Fibroblast of skin of left biceps (primary cell): ENCODE measurements at places on chromosomes 2 and 18.
A peak's percentile ranks its signal among the peaks of the same experiment; 100 is the strongest.

- DNase-seq, result no peak
Observed at GRCh38 chr2:42879121-42879705, 86.8 kb upstream of the HAAO start.

GRCh38 chr2:26561918-26562810 is 79.0 kb downstream of the CIB4 start:
- no peak for DNase-seq

DNA sequence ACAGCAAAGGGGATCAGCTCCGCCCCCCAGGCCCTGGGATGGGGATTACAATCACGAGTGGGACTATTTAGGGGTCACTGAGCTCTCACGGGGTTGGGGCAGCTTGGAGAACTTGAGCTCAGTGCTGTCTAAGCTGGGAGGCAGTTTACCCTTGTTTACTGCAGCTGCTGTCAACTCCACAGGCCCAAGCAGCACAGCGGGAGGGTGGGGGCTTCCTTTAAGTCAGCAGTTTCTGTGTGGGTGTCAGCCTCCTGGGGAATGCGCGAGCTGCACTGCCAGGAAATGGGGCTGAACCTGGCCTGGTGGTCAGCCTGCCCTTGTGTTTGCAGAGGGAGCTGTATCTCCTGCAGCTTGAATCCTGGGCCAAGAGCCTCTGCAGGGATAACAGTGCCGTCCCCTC is 29.8 kb downstream of the TOGARAM2 start:
- DNase-seq, result no peak

GRCh38 chr2:217332866-217333265 is 473.0 kb upstream of the TNP1 start:
- no peak for DNase-seq

- no peak for DNase-seq
Observed at GRCh38 chr2:146540271-146540932, 1304.4 kb upstream of the ACVR2A start.

- no peak for DNase-seq
Observed at GRCh38 chr2:174914853-174915760, 90.1 kb downstream of the CHN1 start.

- no peak for DNase-seq
Observed at GRCh38 chr18:57427429-57428201, 7.6 kb upstream of the ONECUT2 start.

GRCh38 chr18:43775591-43775990 is 498.3 kb upstream of the SYT4 start:
- no peak for DNase-seq

GRCh38 chr18:76388891-76389423 is 106.1 kb downstream of the ZNF516 start:
- no peak for DNase-seq

DNA sequence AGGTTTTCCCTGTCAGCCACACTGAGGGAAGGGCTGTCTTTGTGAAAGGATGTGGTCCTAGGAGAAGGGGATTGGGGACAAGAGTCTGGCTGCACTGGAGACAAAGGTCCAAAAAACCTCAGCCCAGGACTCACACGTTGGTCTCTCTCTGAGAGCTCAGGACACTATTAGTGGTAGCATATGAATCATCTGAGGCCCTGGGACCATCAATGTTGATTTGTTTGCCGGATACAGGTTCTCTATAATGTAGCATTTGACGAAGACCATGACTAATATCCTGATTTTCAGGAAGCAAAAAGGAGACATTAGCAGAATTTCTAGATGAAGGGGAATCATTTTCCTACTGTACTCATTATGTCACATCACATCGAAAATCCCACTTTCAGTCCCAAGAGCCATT is 22.2 kb upstream of the DNAH6 start:
- DNase-seq, result no peak

DNA sequence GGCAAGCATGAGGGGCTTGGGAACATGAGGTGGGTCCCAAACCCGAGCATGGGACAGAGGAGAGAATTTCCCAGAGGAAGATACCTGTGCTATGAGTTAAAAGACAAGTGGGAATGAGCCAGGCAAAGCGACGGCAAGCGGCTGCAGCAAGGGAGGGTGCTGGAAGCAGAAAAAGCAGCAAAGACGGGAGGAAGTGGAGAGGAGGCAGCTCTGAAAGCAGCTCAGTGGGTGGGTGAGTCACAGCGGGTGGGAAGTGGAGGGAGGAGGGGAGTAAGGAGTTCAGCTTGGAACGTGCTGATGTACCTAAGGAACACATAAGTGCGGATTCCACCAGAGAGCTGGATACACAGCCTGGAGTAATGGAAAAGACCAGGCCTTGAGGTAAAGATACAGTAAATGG is 41.4 kb downstream of the THUMPD2 start:
- peak; percentile 54 for DNase-seq

DNA sequence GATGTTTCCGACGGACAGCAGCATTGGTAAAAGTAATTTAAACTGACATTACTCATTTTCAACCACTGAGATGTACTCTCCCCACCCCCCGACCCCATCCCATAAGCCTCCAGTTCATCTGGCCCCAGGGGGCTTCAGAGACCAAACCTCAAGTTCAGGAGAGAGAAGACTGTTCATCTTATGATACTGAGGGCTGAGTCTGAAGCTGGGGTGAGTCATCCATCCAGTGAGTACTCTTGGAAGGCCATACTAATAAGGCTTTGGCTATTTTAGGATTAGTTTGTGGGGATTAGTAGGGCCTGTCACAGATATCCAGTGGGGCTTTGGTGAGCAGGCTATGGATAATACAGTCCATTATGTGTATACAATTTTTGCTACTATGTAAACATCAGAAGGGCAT is 125.3 kb upstream of the APCDD1 start:
- DNase-seq, result no peak

DNA sequence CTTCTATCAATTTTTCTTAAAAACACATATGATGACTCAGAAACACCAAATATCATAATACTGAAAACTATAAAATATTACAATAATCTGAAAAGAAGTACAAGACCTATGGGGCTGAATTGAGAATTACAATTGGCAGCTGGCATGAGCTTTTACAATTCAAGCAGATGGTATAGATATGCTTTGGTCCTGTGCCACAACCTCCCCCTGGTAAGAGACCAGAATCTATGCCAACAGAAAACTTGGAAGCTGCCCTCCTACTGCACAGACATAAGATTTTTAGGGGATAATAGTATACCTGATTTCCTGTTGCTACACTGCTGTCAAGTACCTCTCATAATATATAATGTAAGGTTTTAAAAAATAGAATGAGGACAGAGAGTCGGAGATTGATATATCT is 46.8 kb upstream of the CDH7 start:
- DNase-seq, result no peak

DNA sequence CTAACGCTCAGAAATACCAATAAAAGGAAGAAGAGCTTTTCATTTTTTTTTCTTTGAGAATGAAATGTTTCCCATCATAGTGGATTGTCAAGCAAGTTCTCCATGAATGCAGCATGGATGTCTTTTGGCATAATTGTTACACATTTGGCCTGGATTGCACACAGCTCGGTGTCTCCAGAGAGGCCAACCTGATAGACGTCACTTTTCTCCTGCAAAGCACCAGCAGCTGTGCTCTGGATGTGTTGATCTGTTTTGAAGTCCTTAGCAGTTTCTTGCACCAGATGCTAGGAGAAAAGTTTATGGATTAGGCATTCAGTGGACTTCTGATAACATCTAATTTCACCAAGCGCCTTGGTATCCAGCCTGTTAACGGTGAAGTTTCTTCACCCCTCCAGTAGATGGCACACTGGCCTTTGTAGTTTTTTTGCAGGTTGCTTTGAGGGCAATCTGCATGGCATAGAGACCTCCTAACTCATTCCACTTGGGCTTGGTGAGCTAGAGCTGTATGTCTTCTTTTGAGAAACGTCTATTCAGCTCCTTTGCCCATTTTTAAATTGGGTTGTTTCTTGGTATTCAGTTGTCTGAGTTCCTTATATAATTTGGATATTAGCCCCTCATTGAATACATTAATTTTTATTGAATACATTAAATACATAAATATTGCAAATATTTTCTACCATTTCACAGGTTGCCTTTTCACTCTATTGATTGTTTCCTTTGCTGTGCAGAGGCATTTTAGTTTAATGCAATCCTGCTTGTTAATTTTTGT is 59.7 kb downstream of the PTH2R start:
- no peak for DNase-seq

- no peak for DNase-seq
Observed at GRCh38 chr18:79102886-79103285, 33.7 kb downstream of the ATP9B start.

GRCh38 chr2:36451512-36451911 is 95.9 kb downstream of the CRIM1 start:
- DNase-seq, result no peak

DNA sequence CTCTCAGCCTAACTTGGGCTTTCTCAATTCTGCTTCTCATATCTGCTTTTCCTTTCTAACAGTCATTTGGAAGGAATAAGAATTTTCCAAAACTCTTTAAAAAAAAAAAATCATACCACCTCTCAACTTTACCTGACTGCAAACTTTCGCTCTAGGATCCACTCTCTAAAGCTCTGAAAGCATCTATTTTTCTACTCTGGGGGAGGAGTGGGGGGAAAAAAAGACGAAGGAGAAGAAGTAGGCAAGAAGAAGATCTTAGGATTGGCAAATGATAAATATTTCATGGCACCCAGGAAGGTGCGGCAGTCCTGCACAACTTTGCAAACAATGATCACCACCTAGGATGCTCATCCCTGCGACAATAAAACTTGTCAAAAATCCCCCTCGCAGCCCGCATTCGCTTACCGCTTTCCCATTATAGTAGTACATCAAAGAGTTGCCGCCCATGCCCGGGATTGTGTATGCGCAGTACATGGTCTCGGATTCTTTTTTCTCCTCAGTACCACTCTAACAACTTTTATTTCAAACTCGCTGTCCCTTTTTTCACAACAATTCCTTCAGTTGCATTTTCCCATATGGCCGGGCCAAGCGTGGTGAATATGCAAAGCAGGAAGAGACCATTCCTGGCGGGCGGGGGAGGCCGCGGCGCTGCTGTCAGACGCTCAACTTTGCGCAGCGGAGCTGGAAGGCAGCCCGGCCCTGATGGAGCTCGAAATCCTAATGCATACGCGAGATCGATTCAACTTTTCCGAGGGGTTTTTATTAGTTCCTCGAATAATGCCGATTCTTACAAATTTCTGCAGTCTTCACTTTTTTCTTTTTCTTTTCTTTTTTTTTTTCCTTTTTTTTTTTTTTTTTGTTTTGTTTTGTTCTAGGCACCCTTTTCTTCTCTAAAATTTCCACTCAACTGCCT is 266.5 kb downstream of the TCF4 start:
- DNase-seq, result peak; percentile 85

- no peak for DNase-seq
Observed at GRCh38 chr2:8573234-8573941, 108.5 kb upstream of the ID2 start.

DNA sequence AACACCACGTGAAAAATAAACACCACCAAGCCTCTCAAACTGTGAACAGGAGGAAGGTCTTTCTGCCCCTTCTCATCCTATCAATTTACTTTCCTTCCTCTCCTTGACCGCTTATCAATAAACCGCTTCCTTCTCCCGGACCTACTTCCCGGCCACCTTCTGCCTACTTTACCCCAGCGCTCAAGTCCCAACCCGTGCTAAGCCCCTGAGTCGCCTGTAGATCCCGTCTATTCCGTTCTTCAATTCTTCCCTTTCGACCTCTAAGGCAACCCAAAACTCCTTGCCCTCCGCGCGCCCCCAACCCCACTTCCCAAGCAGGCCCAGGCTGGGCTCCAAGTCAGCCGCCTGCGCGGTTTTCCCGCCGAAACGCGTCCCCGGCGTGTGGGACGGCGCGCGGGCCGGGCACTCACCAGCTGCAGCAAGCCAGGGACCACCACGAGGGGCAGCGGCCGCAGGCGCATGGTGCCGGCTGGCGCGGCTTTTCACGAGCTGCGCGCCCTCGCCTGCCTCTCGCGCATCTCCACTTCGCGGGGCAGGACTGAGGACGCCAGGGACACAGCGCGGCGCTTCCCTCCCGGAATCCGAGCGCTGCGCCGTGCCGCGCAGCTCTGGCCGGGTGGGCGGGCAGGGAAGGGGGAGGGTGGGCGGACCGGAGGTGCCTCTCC is at the start of gene NXPH2:
TSS of gene NXPH2 (minus strand) at position 610 of the 665 bp plus-strand sequence. CDS start at position 461, 149 bp downstream.
- no peak for DNase-seq

GRCh38 chr2:202909394-202910192 is 1.9 kb downstream of the WDR12 start:
- DNase-seq, result no peak

DNA sequence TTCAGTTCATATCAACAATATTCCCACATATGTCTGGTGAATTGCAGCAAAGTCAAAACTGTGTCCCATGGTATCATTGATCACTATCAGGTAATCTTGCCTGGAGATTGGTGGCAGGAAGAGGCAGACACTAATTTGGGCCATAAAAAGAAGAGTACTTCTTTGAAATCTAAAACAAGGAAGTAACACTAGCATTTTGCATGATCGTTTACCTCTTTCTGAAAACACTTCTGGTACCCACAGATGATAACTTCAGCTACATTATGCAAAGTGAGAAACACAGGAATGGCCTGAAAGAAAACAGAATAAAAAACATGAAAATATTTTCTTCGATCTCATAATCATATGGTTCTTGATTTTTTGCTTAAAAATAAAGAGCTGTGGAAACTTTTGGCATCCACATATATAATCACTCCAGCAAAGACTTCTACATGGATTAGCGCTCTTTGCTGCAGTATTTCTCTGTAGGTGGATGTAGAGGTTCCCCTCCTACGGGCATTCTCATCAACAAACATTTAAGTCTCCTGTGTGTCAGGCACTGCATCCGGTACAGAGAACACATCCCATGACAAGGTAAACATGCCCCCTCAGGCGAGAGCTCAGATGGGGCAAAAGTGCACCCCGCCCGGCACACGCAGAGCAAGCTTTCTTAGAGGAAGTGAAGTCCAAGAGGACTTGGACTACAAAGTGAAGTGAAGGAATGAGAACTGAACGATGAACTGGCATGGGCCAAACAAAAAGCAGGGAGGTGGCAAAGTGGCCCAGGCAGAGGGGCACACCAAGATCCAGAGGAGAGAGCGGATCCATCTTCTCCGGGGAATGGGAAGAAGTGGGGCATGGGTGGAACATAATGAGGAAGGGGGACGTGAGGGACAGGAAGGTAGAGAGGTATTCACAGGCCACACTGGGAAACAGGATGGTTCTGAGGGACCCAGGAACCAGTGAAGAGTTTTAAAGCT is 68.0 kb upstream of the RIOK3 start:
- no peak for DNase-seq

DNA sequence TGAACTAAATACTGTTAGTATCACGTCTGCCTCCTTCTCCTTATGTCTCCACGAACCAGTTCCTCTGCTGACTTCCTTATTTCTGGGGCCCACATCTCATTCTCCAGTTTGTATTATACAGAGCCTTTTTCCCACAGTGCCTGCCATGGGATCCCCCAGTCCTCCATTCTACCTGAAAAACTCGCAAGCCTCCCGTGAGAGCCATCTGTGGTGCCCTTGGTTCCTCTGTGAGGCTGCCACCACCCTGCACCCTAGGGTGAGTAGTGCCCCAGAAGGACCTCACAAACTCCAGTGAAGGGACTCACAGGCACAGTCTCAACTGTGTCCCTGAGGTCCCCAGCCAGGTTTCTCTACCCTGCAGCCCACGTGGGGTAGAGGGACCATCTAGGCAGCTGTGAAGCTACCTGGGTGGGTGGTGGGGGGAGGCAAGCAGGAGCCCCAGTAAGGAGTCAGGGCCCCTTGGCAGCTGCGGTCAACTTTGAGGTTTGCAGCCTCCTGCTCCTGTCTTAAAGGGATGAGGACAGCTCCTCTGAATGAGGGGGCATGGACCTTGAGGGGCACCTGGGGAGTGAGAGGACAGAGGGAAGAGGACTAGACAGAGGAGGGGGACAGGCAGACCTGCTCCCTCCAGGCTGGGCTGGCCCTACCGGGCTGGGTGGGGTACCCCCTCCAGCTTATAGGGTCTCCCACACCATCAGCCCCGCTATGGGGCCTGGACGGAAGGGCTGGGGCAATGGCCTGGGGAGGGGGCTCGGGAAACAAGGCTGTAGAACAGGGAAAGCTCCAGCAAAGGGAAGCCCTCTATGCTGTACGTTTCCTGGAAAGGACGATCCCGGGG is 1.0 kb downstream of the PSTPIP2 start:
- no peak for DNase-seq
